ENCODE measurements at places on chromosomes 6 and 20. TPM values are rescaled to one million over a fixed set of nuclear protein-coding genes. Genes with fewer than 3 reads are reported as not detected.

The FAXC gene
- total RNA-seq: 8.5 TPM

The WFDC5 gene
- not detected for total RNA-seq

The CDSN gene
- total RNA-seq: not detected

The TINAG gene
- total RNA-seq: 114 TPM

The TNNC2 gene
- not detected for total RNA-seq

The PLG gene
- not detected for total RNA-seq

The FOXA2 gene
- 2.3 TPM for total RNA-seq

The LPA gene
- total RNA-seq: not detected

The ZFP57 gene
- total RNA-seq: not detected

The TGM3 gene
- total RNA-seq: not detected

The MAPK13 gene
- total RNA-seq: 1.5 TPM

The BMP2 gene
- 2.6 TPM for total RNA-seq

The VWA7 gene
- 5.5 TPM for total RNA-seq

The SLC17A9 gene
- total RNA-seq: 5.5 TPM

The ARMH2 gene
- not detected for total RNA-seq

The GTSF1L gene
- total RNA-seq: not detected

The OPN5 gene
- not detected for total RNA-seq

The WDR46 gene
- 98.2 TPM for total RNA-seq

The TFEB gene
- total RNA-seq: 13.1 TPM

The KHDC1 gene
- 0.14 TPM for total RNA-seq

All from Caki2 (cell line).